ENCODE measurements at places on chromosomes 1 and 21. TPM values are rescaled to one million over a fixed set of nuclear protein-coding genes. Genes with fewer than 3 reads are reported as not detected.

Gene ANKRD34A
- total RNA-seq, result under 0.01 TPM

Gene AIRE
- total RNA-seq, result not detected

Gene LRRC38
- total RNA-seq, result not detected

Gene DHDDS
- total RNA-seq, result 23.4 TPM

Gene INSRR
- total RNA-seq, result not detected

Gene FAM177B
- not detected for total RNA-seq

Gene NTMT2
- total RNA-seq, result not detected

Gene LUZP1
- total RNA-seq, result 34.2 TPM

Gene NAXE
- total RNA-seq, result 39.1 TPM
